COLO829 (cell line): ENCODE measurements at places on chromosomes 2 and 18.

GRCh38 chr18:5979176-5979888 is 84.0 kb upstream of the TMEM200C start:
- DNase-seq = no peak

DNA sequence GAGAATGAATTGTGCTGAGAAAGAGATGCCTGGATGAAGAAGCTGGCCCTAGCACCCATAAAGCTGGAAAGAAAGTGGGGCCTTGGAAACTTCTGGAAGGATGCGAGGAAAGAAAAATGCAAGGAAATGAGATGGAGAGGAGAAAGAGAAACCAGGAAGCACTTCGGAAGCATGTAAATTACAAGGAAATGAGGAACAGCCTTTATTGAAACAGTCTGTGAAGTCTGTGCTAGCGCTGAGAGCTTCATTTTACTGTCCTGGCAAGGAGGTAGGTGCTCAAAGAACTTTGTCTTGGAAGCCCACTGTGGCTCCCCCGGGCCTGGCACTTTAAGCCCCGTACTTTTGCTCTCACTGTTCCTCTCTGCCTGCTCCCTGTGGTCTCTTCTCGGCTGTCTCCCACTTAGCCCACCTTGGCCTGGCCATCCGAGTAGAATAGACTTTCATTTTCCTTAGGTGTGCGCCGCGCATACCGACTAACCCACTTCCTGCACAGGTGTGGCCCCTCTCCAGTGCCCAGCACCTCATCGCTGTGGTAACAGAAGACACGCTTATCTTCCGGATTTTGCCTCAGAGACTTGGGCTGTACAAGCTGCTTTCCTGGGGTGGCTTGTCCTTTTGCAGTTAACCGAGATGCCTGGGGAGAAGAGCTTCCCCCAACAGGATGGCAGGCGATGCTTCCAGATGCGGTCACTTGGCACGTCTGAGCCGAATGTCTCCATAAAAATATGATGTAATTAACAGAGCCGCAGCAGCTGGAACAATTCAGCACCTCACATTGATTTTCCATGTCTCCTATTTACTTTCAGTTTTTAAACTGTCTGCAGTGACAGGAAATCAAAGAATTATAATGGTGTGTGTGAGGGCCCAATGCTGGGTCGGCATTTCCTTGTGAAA is 199.6 kb downstream of the HRH4 start:
- DNase-seq = no peak

DNA sequence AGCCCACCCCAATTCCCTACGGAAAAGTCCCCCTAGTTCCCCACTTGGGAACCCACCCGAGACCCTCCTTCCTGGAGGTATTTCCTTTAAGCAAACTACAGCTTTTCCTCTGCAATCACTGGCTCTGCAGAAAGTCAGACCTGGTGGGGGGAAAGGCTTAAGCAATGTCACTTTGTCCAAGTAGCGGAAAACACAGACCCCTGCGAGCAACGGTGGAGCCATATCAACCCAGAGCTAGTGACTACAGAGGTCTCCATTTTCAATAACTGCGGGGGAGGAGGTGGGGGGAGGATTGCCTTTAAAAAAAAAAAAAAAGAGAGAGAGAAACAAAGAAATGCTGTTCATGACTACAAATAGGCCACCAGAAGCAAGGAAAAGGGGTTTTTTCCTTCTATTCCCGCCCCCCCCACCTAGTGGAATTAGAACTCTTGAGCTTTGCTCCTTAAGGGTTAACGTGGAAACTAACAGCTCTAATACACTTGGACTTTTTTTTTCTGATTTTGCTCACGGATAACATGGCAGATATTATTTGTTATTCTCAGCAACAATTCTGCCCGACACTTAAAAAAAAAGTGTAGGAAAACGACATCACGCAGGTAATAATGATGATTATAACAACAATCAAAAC is 1.1 kb upstream of the FRZB start:
- DNase-seq = no peak

DNA sequence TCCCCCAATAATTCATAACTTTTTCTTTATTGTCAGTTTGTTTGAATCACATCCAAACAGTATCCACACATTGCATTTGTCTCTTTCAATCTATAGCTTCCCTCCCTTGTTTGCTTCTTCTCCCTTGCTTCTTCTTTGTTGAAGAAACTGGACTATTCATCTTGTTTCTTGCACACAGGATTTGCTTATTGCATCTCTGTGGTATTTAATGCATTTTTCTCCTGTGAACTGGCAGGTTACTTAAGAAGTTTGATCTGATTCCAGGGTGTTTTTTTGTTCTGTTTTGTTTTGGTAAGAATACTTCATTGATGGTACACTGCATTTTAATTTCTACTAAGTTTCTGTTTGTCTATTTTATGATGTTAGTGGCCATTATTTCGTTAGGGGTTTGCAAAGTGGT is 166.8 kb downstream of the CAMKMT start:
- no peak for DNase-seq

GRCh38 chr18:2518473-2518872 is 52.8 kb downstream of the METTL4 start:
- no peak for DNase-seq
